Stimulated activated CD4-positive, alpha-beta T cell treated with anti-CD3 and anti-CD28 coated beads, Interleukin-1b, Interleukin-23, amount 100 ng/mL, for 1 hour (primary cell): ENCODE measurements at places on chromosomes 5 and 9.

- no peak for DNase-seq
These were observed 691.0 kb downstream of the PTPRD start for GRCh38 chr9:9921805-9922204.

GRCh38 chr9:108634204-108634603, 221.6 kb downstream of the ACTL7B start:
- DNase-seq: no peak

DNA sequence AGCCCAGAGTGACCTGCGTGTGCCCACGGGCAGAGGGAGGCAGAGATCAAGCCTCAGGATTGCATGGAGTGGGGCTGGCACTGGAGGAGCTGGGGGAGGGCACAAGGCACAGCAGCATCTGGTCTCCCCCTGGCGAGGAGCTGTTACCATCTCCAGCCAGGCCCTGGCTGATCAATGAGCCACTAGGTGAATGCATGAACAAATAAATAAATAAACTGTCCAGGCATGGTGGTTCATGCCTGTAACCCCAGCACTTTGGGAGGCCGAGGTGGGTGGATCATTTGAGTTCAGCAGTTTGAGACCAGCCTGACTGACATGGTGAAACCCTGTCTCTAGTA, 14.3 kb upstream of the PSMB7 start:
- DNase-seq: no peak

GRCh38 chr9:90086101-90086511, 481.3 kb downstream of the GADD45G start:
- DNase-seq: no peak

GRCh38 chr9:116452227-116452626, 234.9 kb upstream of the TRIM32 start:
- DNase-seq: no peak

- no peak for DNase-seq
These were observed 593.9 kb upstream of the GRAMD2B start for GRCh38 chr5:125829349-125829748.

GRCh38 chr9:107158321-107158720, 124.8 kb upstream of the RAD23B start:
- DNase-seq: no peak

GRCh38 chr5:111707630-111708164, 49.3 kb downstream of the NREP start:
- DNase-seq: no peak

GRCh38 chr5:170135796-170136490, 30.2 kb downstream of the FOXI1 start:
- DNase-seq: no peak
